GM23338 (cell line): ENCODE measurements at places on chromosomes 3 and 15. TPM values are rescaled to one million over a fixed set of nuclear protein-coding genes. Genes with fewer than 3 reads are reported as not detected.

DNA sequence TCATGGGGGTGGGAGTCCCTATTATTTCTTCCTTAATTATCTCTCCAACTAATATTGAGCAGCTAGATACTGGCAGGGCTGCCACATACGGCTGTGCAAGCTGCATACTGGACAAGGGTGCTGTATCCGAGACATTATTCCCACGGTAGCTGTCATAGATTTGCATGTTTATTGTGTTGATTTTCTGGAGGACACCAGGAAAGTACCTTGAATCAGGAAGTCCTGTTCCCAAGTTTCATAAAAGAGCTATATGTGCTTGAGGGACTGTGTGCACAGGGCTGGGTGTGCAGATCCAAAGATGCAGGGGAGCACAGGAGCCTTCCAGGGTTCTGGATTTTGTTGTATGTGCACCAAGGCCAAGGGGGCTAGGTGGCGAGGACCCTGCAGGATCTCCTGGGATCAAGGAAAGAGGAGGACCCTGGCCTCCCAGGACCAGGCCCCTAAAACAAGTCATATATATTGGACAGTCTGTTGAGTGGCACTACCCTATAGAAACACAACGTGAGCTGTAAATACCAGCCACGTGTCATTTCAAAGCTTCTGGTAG lies 119.2 kb upstream of the ALDH1A3 start:
- DNase-seq = no peak

DNA sequence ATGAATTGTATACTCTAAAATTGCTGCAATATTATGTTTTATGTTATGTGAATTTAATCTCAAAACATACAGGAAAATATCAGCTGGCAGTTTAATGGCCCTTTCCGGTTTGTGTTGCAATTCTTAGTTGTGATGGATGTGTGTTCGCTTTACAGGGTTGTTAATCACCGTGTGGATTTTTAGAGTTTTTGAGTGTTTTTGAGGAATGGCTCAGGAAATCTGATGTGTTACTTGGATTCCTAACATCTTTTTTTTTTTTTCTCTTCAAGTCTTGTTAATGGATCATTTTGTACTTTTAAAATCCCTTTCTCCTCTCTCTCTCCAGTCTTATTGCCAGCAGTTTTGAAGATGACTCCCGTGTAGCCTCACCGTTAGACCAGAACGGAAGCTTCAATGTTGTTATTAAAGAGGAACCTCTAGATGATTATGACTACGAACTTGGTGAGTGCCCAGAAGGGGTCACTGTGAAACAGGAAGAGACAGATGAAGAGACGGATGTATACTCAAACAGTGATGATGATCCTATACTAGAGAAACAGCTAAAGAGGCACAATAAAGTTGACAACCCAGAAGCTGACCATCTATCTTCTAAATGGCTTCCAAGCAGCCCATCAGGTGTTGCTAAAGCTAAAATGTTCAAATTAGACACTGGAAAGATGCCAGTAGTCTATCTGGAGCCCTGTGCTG lies 35.7 kb downstream of the MGA start:
- DNase-seq = peak; percentile 45

DNA sequence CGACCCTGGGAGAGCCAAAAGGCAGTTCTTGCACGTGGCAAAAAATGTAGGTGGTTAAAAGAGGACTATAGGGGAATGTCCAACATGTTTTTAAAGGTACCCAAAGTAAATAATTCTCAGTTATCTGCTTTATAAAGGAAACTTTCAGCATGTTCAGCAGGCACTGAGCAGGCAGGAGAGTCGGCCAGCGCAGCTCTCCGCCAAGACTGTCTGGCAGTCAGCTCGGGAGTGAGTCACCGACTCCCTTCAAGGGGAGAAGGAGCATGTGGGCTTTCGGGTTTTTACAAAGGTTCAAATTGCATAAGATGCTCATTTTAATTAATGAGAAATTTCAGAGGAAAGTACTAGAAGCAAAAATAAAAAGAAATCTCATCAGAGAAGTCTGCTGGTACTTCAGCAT lies 7.0 kb downstream of the GABRA5 start:
- DNase-seq = no peak

DNA sequence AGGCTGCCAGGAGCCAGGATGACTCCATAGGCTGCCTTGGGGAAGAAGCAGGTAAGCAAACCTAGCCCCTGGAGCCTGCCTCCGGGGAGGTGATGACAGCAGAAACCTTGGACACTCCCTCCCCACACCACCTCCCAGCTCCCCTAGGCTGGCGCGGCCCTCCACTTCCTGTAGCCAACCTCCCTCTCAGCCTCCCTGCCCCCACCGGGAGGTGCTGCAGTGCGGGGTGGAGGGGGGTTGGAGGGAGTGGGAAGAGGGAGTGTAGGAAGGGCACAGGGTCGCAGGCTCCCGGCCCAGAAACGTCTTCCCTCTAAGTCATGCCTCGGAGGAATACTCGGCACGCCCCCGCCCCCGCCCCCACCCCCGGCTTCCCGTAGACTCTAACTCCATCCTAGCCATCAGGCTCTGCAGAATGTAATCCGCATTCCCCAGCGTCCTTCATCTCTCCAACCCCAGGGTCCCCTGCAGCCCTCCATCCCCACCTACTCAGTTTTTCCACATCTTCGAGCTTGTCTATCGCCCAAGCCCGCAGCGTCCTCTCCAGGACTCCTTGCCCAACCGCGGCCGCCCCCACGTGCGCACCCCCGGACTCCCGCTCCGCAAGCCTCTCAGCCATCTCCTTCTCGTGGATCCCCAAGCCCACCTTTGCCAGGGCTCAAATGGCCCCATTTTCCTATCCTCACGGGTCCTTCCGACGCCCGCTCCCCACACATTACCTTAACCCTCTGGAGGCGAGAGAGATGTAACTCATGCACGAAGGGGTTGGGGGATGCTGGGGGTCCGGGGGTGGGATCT lies 528 bp downstream of the LPCAT4 start:
- peak; percentile 93 for DNase-seq

DNA sequence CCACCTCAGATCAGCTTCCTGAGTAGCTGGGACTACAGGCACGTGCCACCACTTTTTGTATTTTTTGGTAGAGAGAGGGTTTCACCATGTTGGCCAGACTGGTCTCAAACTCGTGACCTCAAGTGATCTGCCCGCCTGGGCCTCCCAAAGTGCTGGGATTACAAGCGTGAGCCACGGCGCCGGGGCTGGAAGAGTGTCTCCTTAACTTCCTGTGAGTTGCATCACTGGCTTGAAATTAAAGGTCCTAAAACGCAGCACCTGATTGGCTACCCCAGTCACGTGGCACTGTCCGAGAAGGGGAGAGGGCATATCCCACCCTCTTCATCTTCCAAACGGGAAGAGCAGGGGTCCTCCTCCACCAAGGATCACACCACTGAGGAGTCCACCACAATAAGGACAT lies 5.5 kb upstream of the FAM174B start:
- no peak for DNase-seq

DNA sequence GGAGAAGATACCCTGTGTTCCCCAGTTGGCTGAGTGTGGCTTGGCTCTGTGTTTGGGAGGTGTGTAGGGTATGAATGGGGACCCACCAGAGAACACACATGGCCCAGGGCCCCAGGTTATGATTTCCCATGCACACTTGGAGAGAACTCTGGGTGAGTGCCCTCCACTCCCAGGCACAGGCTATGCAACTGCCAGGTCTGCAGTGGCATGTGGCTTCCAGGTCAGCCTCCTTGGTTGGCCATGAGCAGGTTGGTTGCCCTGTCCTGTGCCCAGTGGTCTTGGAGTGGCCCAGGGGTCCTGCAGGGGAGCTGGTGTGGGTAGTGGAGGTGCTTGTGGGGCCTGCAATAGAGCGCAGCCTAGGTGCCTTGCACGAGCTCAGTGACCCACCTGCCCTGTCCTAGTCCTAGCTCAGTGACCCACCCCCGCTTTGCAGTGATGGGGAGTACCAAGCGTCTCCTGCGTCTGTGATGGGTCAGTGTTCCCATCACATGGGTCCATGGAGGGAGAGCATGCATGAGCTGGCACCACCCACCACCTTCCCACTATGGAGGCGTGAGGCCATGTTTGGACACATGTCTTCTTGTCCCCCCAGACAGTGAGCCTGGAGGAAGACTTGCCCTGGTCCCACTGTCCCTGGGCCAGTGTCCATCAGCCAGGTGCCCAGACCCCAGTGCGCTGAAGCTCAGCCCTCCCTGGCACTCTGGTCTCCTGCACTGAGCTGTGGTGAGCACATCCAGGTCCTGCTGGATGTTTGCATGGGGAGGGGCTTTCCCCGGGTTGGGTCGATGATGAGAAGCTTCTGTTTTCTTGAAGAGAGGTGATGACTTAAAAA lies 217.3 kb downstream of the SNRPN start:
- DNase-seq = no peak

DNA sequence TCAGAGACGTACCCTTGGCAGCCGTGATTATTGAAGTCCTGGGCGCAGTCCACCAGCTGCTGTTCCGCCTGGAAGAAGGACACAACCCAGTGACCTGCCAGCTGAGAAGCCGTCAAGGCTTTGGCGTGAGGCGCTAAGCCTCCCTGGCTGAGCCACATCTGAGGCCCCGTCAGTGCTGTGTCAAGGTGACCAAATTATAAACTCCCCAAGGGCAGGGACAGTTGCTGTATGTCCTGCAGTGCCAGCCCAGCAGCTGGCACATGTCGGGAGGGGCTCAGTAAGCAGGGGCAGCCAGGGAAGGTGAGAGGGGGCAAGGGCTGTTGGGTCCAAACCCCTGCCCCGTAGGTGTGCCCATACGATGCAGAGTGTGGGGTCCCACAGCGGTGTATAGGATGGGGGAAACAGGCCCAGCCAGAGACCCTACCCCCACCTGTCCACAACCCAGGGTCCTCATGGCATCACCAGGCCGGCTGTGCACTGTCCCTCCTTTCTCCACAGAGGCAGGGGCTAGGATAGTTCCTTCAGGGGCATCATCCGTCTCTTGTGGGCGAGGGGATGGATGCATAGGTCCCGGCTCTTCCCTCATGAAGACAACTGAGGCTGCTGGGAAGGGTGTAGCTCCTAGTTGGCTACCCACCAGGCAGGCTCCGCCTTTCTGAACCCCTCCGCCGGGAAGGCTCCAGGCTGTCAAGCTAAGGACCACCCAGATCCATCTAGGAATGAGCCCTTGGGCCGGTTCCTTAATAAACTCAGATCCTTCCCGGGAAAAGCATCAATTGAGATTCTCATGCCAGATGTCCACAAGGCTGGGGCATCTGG lies 13.2 kb downstream of the CTSH start:
- no peak for DNase-seq

DNA sequence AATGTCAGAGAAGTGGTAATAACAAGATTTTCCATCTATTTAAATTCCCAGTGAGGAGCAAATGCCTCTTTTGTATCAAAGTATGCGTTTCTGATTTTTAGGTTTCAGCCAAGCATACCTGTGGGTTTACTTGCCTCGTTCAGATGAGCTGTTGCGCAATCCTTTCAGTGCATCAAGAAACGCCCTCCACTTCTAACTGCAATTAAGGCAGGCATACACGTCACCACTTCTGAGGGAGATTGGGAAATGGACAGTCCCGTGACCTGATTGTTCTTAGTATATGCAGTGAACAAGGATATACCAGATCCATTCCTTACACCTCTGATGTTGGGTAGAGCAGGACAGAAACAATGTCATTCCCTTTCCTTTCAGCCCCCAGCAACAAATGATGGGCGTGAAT lies 219.0 kb downstream of the ITPR1 start:
- DNase-seq = peak; percentile 51

- peak; percentile 34 for DNase-seq
Observed at GRCh38 chr15:77983708-77984445, 93.6 kb downstream of the TBC1D2B start.

- DNase-seq = no peak
Observed at GRCh38 chr3:141690431-141691072, 47.5 kb upstream of the RNF7 start.

DNA sequence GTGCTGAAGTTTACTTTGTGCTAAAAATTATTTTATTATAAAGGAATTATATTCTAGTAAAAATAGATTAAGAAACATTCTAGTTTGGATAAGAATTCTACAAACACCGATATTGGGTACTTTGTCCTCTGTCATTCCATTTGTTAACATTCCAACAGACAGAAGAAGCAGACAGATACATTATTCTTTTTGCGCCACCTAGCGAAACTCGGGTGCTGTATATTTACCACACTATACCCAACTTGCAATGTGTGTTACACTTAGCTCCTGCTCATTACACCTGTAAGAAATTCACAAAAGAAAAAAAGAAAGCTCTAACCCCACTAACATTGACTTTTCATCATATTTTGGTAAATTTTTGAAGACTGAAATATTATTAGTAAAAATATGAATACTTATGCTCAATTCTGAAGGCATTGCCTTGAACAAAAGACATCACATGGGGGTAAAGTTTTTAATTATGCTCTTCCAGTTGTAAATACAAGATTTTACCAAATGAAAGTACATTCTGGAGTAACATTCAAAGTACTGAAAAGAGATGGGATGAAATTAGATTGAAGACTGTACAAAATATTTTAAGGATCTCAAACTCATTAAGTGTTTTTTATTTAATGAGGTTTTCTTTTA lies 136.5 kb upstream of the MLF1 start:
- DNase-seq = peak; percentile 86

- no peak for DNase-seq
Observed at GRCh38 chr3:129586746-129587430, 19.6 kb downstream of the PLXND1 start.

- peak; percentile 12 for DNase-seq
Observed at GRCh38 chr3:7728566-7729519, 772.8 kb upstream of the LMCD1 start.

DNA sequence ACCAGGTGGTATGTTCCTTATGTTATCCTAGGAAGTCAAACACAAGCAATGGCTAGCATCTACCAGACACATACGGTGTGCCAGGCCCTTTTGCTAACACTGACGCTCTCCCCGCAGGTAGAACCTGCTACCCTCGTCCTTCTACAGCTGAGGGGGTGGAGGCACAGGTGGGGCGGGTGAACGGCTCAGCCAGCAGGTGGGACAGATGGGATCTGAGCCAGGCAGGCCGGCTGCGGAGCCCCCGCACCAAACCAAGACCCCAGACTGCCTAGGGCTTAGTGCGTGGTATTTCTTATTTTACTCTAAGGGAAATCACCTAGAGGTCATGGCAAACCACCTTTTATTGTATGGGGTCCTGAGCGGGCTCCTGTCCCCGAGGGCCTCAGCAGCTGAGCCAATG lies 53.9 kb upstream of the PCSK6 start:
- no peak for DNase-seq

- DNase-seq = no peak
Observed at GRCh38 chr3:66437341-66437929, 63.4 kb downstream of the LRIG1 start.

DNA sequence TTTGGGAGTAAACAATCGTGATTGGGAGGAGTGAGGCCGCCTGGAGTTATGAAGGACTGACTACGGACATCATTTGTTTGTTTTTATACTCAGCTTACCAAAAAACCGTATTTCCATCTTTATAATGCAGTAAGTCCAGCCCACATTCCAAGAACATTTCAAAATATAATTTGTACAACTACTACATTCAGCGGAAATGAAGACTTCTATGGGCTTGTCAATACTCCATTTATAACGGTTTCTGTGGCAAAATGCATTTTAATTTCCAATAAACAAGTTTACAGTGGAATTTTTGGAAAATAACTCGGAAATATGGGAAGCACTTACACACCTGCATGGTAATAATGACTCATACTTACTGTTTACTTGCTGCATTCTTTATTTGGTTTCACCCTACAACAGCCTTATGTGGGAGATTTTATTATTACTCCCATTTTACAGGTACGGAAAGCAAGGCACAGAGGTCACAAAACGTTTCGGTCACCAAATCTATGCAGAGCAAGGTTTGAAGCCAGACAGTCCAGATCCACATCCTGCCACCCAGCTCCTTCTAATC lies 62.3 kb downstream of the LDHAL6B start:
- no peak for DNase-seq

PP2D1 gene
- not detected in 2 replicates for total RNA-seq

TMC3 gene
- not detected in 2 replicates for total RNA-seq

SELENOK gene
- total RNA-seq = 21.4 and 26.4 TPM in 2 replicates

HESX1 gene
- total RNA-seq = 11.9 and 21.1 TPM in 2 replicates

BDH1 gene
- total RNA-seq = 11.2 and 18.1 TPM in 2 replicates

LARP6 gene
- 19.7 and 22.4 TPM in 2 replicates for total RNA-seq

SH2D7 gene
- not detected in 2 replicates for total RNA-seq

CHST2 gene
- total RNA-seq = 23.5 and 28.3 TPM in 2 replicates
